ENCODE measurements at places on chromosomes 6 and 20.

- no peak overlapping the region for H3K4me3 ChIP-seq
- H3K27me3 ChIP-seq: peaks cover 9% of the 10 kb centered on the region
- H3K36me3 ChIP-seq: no peaks in the 10 kb centered on the region
- no peaks in the 10 kb centered on the region for H3K4me1 ChIP-seq
These were observed 35.3 kb upstream of the TCP11 start for GRCh38 chr6:35176301-35177024.

- no peak overlapping the region for H3K27ac ChIP-seq
- no peaks in the 10 kb centered on the region for H3K27me3 ChIP-seq
These were observed 462.9 kb upstream of the MARCKS start for GRCh38 chr6:113394216-113394615.

- H3K36me3 ChIP-seq: no peaks in the 10 kb centered on the region
- H3K4me1 ChIP-seq: no peaks in the 10 kb centered on the region
- no peaks in the 10 kb centered on the region for H3K27me3 ChIP-seq
- no peak overlapping the region for H3K4me3 ChIP-seq
- DNase-seq: no peak
These were observed 354.4 kb downstream of the PRKN start for GRCh38 chr6:162373192-162373591.

GRCh38 chr6:163935158-163935762, 520.7 kb downstream of the QKI start:
- H3K4me3 ChIP-seq: no peak overlapping the region
- H3K4me1 ChIP-seq: no peaks in the 10 kb centered on the region
- H3K36me3 ChIP-seq: no peaks in the 10 kb centered on the region
- H3K27ac ChIP-seq: no peak overlapping the region

- H3K36me3 ChIP-seq: no peaks in the 10 kb centered on the region
- no peak overlapping the region for H3K4me3 ChIP-seq
These were observed 118.9 kb upstream of the CEP162 start for GRCh38 chr6:84346372-84346771.

DNA sequence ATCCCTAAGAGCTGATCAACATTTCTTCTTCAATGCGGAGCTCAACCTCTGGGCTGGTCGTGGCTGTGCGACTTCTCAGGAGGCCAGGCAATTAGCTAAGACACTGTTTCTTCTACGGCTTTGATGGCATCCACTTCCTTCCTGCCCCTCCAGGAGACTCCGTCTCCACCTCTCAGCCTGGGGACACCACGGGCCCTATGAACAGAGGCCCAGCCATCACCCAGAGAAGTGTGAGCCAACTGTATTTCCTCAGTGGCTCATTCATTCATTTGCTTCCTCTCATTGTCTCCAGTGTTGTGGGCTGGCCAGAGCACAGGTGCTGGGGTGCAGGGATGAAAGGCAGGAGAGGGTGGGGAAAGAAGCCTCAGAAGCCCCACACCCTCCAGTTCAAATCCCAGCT, 51.8 kb upstream of the APCDD1L start:
- no peak overlapping the region for H3K27ac ChIP-seq
- DNase-seq: no peak
- H3K36me3 ChIP-seq: peaks cover 7% of the 10 kb centered on the region
- peaks cover 3% of the 10 kb centered on the region for H3K27me3 ChIP-seq

DNA sequence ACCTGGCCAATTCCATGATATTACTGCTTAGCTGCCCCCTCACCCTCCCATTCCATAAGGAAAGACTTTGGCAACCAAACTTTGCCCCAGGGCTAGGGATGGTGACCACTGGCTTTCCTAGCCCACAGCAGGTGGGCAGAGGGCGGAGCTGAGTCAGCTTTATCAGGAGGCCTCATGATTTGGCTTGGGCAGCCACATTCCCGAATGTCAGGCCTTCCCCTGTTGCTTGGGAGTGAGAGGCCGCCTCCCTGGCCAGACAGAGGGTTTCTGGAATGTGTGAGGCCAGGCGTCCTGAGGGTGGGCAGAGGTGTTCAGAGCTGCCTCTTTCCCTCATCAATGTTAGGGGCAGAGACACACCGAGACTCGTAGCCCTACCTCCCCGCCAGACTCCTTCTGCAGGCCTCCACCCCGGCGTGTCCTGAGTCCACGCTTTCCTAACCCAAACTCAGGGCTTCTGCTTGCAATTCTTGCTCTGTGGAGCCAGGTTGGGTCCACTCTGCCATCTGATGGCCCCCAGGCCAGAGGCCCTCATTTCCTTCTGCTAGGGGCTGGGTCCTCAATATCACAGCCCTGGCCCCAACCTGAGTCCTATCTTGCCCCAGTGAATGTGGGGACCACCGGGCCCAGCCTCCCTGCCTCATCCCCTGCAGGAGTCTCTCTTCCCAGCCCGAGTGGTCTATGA, 19.3 kb downstream of the UQCC2 start:
- peaks cover 37% of the 10 kb centered on the region for H3K36me3 ChIP-seq
- DNase-seq: peak; percentile 4
- H3K27ac ChIP-seq: peak overlapping the region; percentile 99
- peaks cover 63% of the 10 kb centered on the region for H3K4me1 ChIP-seq
- no peaks in the 10 kb centered on the region for H3K27me3 ChIP-seq
- peak overlapping the region; percentile 56 for H3K4me3 ChIP-seq

DNA sequence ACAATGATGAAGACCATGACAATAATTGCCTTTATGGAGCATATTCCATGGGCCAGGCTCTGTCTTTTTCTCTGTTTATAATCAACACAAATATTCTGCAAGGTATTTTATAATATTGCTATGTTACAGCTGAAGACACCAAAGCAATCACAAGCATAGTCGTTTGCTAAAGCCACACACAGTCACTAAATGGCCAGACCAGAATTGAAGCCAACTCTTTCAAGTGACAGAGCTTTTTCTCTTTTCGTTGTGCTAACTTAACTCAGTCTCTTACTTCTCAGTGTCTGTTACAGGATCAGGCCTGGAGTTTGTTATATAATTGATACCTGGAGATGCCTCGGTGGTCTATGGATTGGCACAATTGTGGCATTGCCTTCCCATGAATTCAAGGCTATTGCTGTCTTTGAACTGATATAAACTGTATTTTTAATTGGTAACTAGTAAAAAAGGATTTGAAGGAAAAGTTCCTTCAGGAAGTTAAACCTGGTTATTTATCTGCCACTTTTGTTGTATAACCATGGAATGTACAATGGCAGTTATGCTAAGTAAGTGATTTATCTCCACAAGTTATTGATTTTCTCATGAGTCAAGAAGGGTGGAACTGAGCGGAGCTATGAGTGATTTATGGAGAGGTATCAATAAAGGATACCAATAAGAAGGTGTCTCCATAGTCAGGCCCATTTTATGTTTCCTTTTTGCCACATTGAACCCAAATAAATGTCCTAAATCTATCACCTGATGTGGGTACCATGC, 67.6 kb downstream of the PFDN4 start:
- peaks cover 4% of the 10 kb centered on the region for H3K27me3 ChIP-seq
- no peaks in the 10 kb centered on the region for H3K4me1 ChIP-seq
- no peak overlapping the region for H3K4me3 ChIP-seq
- no peaks in the 10 kb centered on the region for H3K36me3 ChIP-seq
- no peak overlapping the region for H3K27ac ChIP-seq
- no peak for DNase-seq

GRCh38 chr6:137705160-137706082, 161.6 kb upstream of the TNFAIP3 start:
- peak; percentile 49 for DNase-seq
- peaks cover 13% of the 10 kb centered on the region for H3K4me1 ChIP-seq
- H3K36me3 ChIP-seq: no peaks in the 10 kb centered on the region
- no peak overlapping the region for H3K4me3 ChIP-seq
- peak overlapping the region; percentile 4 for H3K27ac ChIP-seq

- peaks cover 32% of the 10 kb centered on the region for H3K4me1 ChIP-seq
- no peaks in the 10 kb centered on the region for H3K27me3 ChIP-seq
- H3K4me3 ChIP-seq: peak overlapping the region; percentile 64
- H3K27ac ChIP-seq: peak overlapping the region; percentile 87
- H3K36me3 ChIP-seq: peaks cover 6% of the 10 kb centered on the region
- peak; percentile 61 for DNase-seq
These were observed 683 bp upstream of the C20orf204 start for GRCh38 chr20:64035066-64035932.

GRCh38 chr20:6857927-6858326, 90.4 kb downstream of the BMP2 start:
- H3K36me3 ChIP-seq: no peaks in the 10 kb centered on the region
- no peak for DNase-seq
- peaks cover 5% of the 10 kb centered on the region for H3K27me3 ChIP-seq
- no peak overlapping the region for H3K4me3 ChIP-seq

GRCh38 chr6:107032051-107032450, 4.1 kb downstream of the MTRES1 start:
- no peak overlapping the region for H3K4me3 ChIP-seq
- H3K27me3 ChIP-seq: no peaks in the 10 kb centered on the region
- H3K27ac ChIP-seq: no peak overlapping the region

- peaks cover 15% of the 10 kb centered on the region for H3K27me3 ChIP-seq
- peaks cover 11% of the 10 kb centered on the region for H3K36me3 ChIP-seq
- peaks cover 17% of the 10 kb centered on the region for H3K4me1 ChIP-seq
- DNase-seq: no peak
- H3K27ac ChIP-seq: no peak overlapping the region
- H3K4me3 ChIP-seq: no peak overlapping the region
These were observed 1.1 kb upstream of the GDAP1L1 start for GRCh38 chr20:44245977-44246376.

DNA sequence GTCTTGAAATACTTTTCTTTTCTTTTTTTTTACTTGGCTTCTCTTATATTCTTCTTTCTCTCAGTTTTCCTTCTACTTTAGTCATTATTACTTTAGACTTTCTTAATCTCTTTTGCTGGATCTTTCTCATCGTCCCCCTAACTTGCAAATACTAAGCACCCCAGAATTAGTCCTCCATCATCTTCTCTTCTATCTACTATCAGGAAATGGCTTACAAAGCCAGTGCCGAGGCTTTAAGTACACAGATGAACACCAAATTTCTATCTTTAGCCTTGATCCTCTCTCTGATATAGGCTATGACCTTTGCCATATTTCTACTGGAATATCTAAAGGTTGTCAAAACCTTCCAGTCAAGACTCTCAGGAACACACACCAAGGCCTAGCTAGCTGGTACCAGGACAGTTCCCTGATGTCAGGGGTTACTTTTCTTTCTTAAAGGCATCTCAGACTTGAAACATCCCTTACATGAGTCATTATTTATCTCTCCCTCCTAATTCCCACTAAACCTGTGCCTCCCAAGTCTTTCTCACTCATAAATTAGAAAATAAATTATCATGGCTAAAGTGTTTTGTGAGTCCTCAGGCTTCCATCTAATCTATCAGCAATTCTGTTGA, 278.6 kb upstream of the TCF21 start:
- no peak for DNase-seq
- no peaks in the 10 kb centered on the region for H3K4me1 ChIP-seq
- H3K27ac ChIP-seq: no peak overlapping the region
- H3K27me3 ChIP-seq: peaks cover 4% of the 10 kb centered on the region

DNA sequence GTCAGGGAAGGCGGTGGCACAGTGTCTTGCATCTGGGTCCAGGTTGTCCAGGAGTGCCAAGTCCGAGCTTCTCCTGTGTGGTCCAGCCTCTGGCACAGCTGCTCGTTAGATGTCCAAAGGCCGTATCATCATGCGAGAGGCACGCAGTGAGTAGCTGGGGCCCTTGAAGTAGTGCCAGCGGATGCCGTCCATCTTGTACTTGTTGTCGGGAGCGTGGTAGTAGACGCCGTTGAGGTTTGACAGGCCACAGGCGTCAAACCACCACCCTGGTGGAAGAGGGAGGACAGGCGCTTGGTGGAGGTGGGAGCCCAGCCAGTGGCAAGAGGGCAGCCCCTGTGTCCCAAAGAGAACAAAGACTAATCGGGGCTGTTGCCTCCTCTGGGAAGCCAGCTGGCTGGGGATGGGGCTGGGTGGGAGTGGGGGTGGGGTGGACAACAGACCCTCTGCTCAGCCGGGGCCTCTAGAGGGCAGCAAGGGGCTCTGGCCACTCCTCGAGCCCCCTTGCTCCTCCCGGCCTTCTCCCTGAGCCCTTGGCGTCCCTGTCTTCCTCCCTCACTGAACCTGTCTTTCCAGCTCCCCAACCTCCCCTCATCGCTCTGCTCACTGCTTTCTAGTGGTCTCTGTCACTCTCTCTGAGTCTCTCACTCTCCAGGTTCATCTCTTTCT, 39.5 kb downstream of the FAM110A start:
- H3K27me3 ChIP-seq: peaks cover 9% of the 10 kb centered on the region
- no peaks in the 10 kb centered on the region for H3K4me1 ChIP-seq
- H3K27ac ChIP-seq: no peak overlapping the region
- no peaks in the 10 kb centered on the region for H3K36me3 ChIP-seq
- no peak for DNase-seq
- H3K4me3 ChIP-seq: no peak overlapping the region

DNA sequence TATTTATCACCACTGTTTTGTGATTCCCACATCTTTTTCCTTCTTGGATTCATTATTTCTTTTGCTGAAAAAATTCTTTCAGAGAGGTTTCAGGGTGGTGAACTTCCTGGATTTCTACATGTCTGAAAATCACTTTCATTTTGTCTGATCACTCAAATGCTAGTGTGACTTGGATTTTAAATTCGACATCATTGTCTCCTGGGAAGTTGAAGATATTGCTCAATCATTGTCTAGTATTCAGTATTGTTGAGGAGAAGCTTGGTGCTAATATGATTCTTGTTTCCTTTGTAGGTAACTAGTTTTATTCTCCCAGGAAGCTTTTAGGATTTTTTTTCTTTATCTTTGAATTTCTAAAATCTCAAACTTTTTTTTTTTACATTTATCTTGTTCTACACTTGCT, 45.0 kb downstream of the DNAH8 start:
- peaks cover 18% of the 10 kb centered on the region for H3K27me3 ChIP-seq
- DNase-seq: no peak
- H3K4me3 ChIP-seq: no peak overlapping the region
- no peak overlapping the region for H3K27ac ChIP-seq
- H3K36me3 ChIP-seq: peaks cover 2% of the 10 kb centered on the region

- no peaks in the 10 kb centered on the region for H3K27me3 ChIP-seq
- H3K36me3 ChIP-seq: no peaks in the 10 kb centered on the region
- H3K27ac ChIP-seq: peak overlapping the region; percentile 90
- DNase-seq: no peak
- H3K4me3 ChIP-seq: peak overlapping the region; percentile 64
- H3K4me1 ChIP-seq: peaks cover 85% of the 10 kb centered on the region
These were observed 96.2 kb downstream of the JARID2 start for GRCh38 chr6:15342114-15342513.

- H3K27me3 ChIP-seq: no peaks in the 10 kb centered on the region
- H3K4me3 ChIP-seq: no peak overlapping the region
- peaks cover 14% of the 10 kb centered on the region for H3K4me1 ChIP-seq
These were observed 37.9 kb downstream of the PTPRA start for GRCh38 chr20:2911200-2911599.

GRCh38 chr6:124722141-124722878, 239.9 kb upstream of the RNF217 start:
- no peak overlapping the region for H3K4me3 ChIP-seq
- H3K36me3 ChIP-seq: no peaks in the 10 kb centered on the region
- no peak overlapping the region for H3K27ac ChIP-seq
- H3K4me1 ChIP-seq: no peaks in the 10 kb centered on the region
